Esophagus muscularis mucosa (tissue), 4 donors: ENCODE measurements at places on chromosomes 11 and 22. TPM values are rescaled to one million over a fixed set of nuclear protein-coding genes. Genes with fewer than 3 reads are reported as not detected.

DNA sequence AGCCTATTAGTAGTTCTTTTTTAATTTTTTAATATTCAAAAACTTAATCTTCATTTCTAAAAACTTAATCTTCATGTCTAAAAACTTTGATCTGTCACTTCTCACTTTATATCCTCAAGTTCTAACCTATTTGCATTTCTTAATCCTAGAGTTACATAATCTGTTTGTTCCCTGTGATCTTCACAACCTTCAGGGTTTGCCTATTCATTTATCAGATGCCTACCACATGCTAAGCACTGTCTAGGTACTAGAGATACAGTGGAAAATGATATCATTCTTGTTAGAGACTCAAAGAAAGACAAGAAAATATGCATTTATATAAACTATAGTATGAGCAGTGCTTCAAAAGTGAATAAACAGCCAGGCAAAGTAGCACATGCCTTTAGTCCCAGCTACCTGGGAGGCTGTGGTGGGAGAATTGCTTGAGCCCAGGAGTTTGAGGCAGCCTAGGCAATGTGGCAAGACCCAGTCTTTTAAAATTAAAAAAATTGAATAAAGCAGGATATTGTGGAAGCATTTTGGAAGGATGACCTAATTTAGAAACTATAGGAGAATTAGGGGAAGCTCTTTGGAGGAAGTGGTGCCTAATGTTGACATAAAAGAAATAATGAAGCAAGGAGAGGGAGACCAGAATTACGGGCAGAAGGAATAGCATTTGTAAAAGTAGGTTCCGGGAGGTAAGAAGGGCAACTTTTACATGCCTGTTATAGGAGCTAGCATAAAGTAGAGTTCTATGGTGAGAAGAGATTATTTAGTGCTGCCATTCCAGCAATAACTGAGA lies 54.4 kb upstream of the GRK2 start:
- peak overlapping the region; percentile 26 for H3K27ac ChIP-seq
- peaks cover 57% of the 10 kb centered on the region for H3K36me3 ChIP-seq
- H3K4me3 ChIP-seq, result no peak overlapping the region
- DNase-seq, result no peak

DNA sequence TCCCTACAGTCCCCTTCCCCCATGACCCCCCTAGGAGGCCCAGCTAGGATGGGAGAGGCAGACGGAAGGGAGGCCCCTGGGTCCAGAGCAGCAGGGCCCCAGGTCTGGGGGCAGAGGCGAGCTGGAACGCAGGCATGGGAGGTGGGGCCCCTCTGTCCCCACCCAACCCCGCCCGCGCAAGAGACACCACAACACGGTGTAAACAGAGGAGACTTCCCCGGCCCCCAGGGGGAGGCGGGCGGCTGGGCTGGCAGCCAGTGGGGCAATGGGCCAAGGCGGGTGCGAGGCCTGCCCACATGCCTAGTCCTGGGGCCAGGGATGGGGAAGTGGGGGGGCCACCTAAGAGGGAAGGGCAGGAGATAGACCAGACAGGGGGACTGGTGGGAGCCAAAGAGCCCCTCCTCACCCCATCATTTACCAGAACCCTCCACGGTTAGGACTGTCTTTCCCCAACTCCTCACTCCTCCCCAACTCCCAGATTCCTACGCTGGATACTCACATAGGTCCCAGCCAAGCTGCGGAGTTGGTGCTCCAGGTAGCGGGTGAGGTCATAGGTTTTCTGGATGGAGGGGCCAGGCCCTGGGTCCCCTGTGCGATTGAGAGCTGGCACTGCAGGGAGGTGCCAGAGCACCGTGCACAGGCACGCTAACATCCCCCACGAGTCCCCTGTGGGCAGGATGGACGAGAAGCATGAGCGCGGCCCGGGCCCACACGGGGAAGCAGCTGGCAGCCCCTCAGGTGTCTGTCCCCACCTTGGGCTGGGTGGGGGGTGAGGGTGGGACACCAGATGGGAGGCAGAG lies 6.2 kb downstream of the CLCF1 start:
- peak overlapping the region; percentile 99 for H3K27ac ChIP-seq
- no peak for DNase-seq

GRCh38 chr22:24389680-24390079 lies 37.7 kb upstream of the ADORA2A start:
- H3K27ac ChIP-seq, result peak overlapping the region; percentile 54
- H3K4me3 ChIP-seq, result no peak overlapping the region
- H3K4me1 ChIP-seq, result peaks cover 38% of the 10 kb centered on the region
- H3K36me3 ChIP-seq, result peaks cover under 1% of the 10 kb centered on the region

- no peak overlapping the region for H3K27ac ChIP-seq
- H3K4me3 ChIP-seq, result no peak overlapping the region
- H3K36me3 ChIP-seq, result peaks cover 5% of the 10 kb centered on the region
- peaks cover 98% of the 10 kb centered on the region for H3K4me1 ChIP-seq
- DNase-seq, result no peak
Observed at GRCh38 chr11:128508770-128509510, 78.4 kb downstream of the ETS1 start.

DNA sequence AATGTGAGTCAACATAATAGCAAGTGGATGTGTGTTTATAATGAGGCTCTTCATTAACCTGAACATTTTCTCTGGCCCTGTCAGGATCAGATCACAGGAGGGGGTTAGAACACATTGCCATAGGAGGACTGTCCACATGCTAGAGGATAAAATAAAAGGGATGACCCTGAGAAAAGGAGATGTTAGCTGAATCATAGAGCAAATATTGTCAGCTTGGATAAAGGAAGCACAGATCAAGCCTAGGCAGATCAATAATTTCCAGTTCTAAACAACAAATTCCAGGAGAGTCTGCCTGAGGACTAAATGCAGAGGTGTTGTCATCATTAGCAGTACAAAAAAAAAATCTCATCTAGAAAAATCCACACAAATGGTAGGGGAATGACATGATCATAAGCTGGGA lies 337.9 kb downstream of the LRRC4C start:
- H3K4me3 ChIP-seq, result no peak overlapping the region
- H3K4me1 ChIP-seq, result no peaks in the 10 kb centered on the region
- DNase-seq, result no peak
- no peaks in the 10 kb centered on the region for H3K27me3 ChIP-seq
- H3K27ac ChIP-seq, result no peak overlapping the region
- no peaks in the 10 kb centered on the region for H3K36me3 ChIP-seq

- H3K27ac ChIP-seq, result no peak overlapping the region
- no peaks in the 10 kb centered on the region for H3K27me3 ChIP-seq
- H3K36me3 ChIP-seq, result no peaks in the 10 kb centered on the region
- no peak for DNase-seq
- no peak overlapping the region for H3K4me3 ChIP-seq
Observed at GRCh38 chr11:29161191-29161590, 855.6 kb downstream of the KCNA4 start.

- H3K36me3 ChIP-seq, result peaks cover 64% of the 10 kb centered on the region
- no peak for DNase-seq
- no peak overlapping the region for H3K4me3 ChIP-seq
Observed at GRCh38 chr22:37942133-37942532, 11.3 kb downstream of the C22orf23 start.

GRCh38 chr11:16921019-16921418 lies 93.2 kb downstream of the PLEKHA7 start:
- DNase-seq, result no peak
- no peak overlapping the region for H3K27ac ChIP-seq
- H3K27me3 ChIP-seq, result no peaks in the 10 kb centered on the region
- H3K4me3 ChIP-seq, result no peak overlapping the region

GRCh38 chr11:69689484-69690319 lies 14.1 kb downstream of the FGF19 start:
- no peaks in the 10 kb centered on the region for H3K36me3 ChIP-seq
- no peak overlapping the region for H3K27ac ChIP-seq
- peaks cover 9% of the 10 kb centered on the region for H3K4me1 ChIP-seq
- DNase-seq, result no peak

GRCh38 chr22:49964136-49965090 lies 3.8 kb downstream of the PIM3 start:
- DNase-seq, result no peak
- H3K27ac ChIP-seq, result peak overlapping the region; percentile 94
- peak overlapping the region; percentile 84 for H3K4me3 ChIP-seq
- peaks cover 41% of the 10 kb centered on the region for H3K36me3 ChIP-seq
- peaks cover 68% of the 10 kb centered on the region for H3K4me1 ChIP-seq

DNA sequence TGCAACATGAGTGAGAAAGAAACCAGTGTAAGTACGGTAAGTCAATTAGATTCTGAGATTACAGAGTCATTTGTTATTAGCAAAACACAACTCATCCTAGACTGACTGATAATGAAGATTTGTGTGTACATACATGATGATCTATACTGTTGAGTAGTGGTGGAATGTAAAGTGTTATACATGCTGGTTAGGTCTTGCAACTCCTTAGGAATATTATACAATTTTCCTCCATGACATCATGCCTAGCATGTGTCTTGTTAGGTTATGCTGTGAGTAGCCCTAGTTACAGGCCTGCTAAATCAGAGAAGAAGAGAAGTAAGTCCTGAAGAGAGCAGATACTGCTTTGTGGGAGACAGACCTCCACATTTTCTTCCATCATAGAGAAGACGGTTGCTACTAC lies 880.6 kb downstream of the LUZP2 start:
- H3K4me1 ChIP-seq, result no peaks in the 10 kb centered on the region
- no peaks in the 10 kb centered on the region for H3K36me3 ChIP-seq
- H3K27me3 ChIP-seq, result no peaks in the 10 kb centered on the region
- H3K4me3 ChIP-seq, result no peak overlapping the region
- no peak for DNase-seq

- no peak for DNase-seq
- H3K27ac ChIP-seq, result no peak within 1 kb of the TSS
- peaks cover 31% of the 10 kb centered on the region for H3K4me1 ChIP-seq
- no peaks in the 10 kb centered on the region for H3K36me3 ChIP-seq
- H3K27me3 ChIP-seq, result peaks cover 44% of the 10 kb centered on the region
Observed at GRCh38 chr11:13008625-13009475, at the start of gene RASSF10. RASSF10 (plus strand) TSS chr11:13009316; CDS start chr11:13009577, 261 bp downstream.

- H3K36me3 ChIP-seq, result peaks cover 46% of the 10 kb centered on the region
- DNase-seq, result no peak
- no peaks in the 10 kb centered on the region for H3K27me3 ChIP-seq
- H3K4me3 ChIP-seq, result no peak overlapping the region
Observed at GRCh38 chr11:74037309-74037708, 28.4 kb upstream of the UCP3 start.

DNA sequence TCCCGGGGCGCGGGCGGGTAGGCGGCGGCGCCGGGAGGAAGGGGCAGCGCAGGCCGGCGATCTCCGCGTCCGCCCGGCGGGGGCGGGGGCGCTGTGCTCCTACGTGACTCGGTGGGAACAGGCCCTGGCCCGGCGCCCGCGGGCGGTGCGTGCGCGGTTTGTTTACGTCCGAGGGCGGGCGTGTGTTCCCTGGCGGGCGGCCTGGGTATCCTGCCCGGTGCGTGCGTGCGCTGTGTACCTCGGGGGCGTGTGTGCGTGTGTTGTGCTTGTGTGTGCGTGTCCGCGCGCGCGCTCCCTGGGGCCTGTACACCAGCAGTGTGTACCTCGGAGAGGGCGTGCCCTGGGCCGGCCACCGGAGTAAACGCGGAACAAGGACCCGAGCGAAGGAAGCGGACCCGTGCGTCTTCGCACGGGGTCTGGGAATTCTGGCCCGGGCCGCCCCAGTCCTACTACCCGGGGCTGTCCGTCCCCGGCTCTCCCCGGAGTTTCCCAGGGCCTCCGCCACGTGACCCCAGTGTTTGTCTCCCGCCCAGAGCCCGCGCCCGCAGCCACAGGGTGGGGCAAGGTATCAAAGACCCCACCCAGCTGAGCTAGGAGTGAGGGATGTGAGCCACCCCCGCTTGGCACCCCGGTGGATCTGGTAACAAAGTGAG lies 769 bp downstream of the MAFF start:
- DNase-seq, result no peak
- H3K4me3 ChIP-seq, result peak overlapping the region; percentile 86
- H3K36me3 ChIP-seq, result no peaks in the 10 kb centered on the region

DNA sequence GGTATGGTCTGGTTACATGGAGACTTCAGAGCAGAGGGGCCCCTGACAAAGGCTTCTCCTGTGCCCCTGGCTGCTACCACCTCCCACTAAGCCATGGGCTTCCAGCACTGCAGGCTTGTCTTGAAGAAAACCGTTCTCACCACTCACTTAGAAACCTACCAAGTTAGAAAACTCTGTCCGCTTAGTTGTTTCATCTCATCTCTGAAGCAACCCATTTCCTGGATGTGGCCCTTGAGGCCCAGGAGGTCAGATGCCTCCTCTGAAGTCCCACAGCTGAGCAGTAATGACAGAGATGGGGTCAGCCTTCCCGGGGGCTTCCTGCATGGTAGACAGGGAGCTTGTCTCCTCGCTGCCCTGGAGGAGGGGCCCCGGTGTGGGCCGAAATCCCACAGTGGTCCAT lies 12.9 kb downstream of the CSF2RB start:
- no peak for DNase-seq
- H3K27ac ChIP-seq, result no peak overlapping the region
- H3K4me3 ChIP-seq, result no peak overlapping the region
- peaks cover 6% of the 10 kb centered on the region for H3K36me3 ChIP-seq
- no peaks in the 10 kb centered on the region for H3K27me3 ChIP-seq
- peaks cover 3% of the 10 kb centered on the region for H3K4me1 ChIP-seq

- H3K4me1 ChIP-seq, result peaks cover 20% of the 10 kb centered on the region
- peaks cover 55% of the 10 kb centered on the region for H3K36me3 ChIP-seq
- no peak for DNase-seq
- no peak overlapping the region for H3K4me3 ChIP-seq
- H3K27ac ChIP-seq, result peak overlapping the region; percentile 7
Observed at GRCh38 chr11:69094111-69094914, 45.6 kb downstream of the TPCN2 start.

DNA sequence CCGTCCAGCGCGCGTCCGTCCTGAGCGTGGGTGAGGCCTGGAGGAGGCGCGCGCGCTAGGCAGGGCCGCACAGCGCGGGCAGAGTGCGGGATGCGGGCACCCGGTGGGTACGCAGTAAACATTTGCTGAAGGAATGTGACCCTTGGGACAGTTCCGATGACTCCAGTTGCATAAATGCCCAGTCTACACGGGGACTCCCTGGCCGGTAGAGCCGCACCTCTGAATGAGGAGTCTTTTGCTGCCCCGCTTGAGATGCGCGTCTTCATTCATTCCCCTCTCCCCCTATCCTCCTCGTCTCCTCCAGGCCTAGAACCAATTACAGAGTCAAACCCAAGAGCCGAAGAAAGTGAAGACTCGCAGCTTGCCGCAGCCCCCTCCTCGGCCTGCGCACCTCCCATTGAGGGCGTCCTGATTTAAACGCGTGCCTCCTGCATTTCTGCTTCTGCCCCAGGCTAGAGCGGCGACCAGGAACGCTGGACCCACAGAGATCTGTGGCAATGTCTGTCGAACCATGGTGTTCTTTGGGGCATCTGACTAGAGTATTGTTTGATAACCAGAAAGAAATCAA lies 729 bp upstream of the CHKB start:
- H3K4me1 ChIP-seq, result peaks cover 36% of the 10 kb centered on the region
- H3K36me3 ChIP-seq, result no peaks in the 10 kb centered on the region
- H3K4me3 ChIP-seq, result peak overlapping the region; percentile 77
- no peak for DNase-seq

The SLC22A12 gene
- not detected for total RNA-seq

The MMP3 gene
- total RNA-seq, result 0.32 TPM

The UCP2 gene
- 22.4 TPM for total RNA-seq

The CSNK2A3 gene
- total RNA-seq, result 0.97 TPM

The SLC22A9 gene
- not detected for total RNA-seq
